Activated naive CD8-positive, alpha-beta T cell treated with anti-CD3 and anti-CD28 coated beads, Interleukin-2, amount 10 ng/mL, durations not matched to agents 7 days and 5 days (primary cell): ENCODE measurements at places on chromosomes 3 and 15. TPM values are rescaled to one million over a fixed set of nuclear protein-coding genes. Genes with fewer than 3 reads are reported as not detected.

GRCh38 chr3:4850928-4851265 is 128.3 kb upstream of the BHLHE40 start:
- no peak for DNase-seq

DNA sequence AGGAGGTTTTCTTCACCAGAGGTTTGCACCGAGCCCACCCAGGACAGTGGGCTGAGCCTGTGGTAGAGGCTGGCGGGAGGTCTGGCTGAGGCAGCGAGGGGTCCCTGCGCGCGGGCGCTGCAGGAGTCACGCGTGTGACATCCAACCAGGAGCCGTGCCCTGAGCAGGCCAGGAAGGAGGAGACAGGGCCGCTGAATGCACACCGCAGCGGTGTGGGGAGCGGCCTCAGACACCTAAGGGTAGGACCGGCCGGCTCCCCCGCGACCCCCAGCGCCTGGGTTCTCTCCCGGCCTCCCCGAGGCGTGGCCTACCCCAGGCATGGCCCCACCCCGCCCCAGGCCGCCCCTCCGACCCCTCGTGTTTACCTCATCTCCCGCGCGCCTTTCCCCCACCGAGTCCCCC is 412 bp downstream of the SLC41A3 start:
- peak; percentile 72 for DNase-seq

DNA sequence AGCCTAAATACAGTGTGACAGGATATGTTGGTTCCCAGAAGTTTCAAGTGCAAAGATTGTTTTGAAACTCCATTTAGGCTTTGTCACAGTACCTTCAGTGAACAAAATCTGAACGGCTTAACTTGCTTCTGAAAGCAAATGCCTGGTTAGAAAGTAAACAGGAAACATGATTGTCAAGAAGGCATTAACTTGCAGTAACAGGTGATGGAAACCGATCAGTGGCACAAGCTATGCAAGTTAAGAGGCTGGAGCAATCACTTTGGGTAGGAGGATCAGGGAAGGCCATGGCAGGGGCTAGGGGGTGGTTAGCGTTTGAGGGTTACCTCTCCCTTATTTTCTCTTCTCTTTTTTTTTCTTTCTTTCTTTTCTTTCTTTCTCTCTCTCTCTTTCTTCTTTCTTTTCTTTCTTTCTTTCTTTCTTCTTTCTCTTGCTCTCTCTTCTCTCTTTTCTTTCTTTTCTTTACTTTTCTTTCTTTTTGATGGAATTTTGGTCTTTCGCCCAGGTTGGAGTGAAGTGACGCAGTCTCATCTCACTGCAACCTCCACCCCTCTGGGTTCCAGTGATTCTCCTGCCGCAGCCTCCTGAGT is 2.4 kb downstream of the HYKK start:
- no peak for DNase-seq

- DNase-seq, result no peak
Observed at GRCh38 chr3:32313723-32314473, 75.4 kb downstream of the CMTM8 start.

- no peak for DNase-seq
Observed at GRCh38 chr3:114834175-114834940, 312.7 kb downstream of the ZBTB20 start.

DNA sequence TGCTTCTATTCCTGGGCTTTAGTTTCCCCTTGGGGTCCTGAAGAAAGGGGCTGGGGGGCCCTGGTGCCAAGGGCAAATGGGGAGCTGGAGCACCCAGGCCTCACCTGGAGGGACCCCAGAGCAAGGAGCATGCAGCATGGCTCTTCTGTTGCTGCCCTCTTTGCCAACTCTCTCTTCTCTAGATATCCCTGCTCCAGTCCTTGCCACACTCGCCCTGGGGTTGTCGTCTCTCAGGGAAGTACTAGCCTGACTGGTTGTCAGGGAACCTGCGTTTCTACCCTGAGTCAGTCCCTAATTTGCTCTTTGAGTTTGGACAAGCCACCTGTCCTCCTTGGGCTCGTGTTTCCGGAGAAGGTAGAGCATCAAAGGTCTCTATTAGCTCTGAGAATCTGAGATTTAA is 63.7 kb upstream of the UBE2Q2 start:
- DNase-seq, result no peak

DNA sequence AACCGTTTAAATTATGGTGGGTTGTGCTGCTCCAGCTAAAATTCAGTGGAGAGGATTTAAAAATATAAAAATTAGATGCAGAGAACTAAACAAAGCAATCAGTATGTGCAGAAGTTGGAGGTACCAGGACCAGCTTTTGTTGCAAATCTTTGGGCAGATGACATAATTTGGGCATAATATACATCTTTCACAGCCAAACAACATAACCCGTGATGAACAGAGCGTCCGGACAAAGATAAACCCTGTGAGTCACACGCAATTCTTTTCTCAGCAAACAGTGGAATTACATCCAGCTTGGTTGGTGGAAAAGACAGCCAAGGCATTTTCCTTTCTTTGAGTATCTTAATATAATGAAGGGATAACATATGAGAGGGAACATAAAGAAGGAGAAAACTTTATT is 419.4 kb upstream of the ADAMTS9 start:
- DNase-seq, result no peak

DNA sequence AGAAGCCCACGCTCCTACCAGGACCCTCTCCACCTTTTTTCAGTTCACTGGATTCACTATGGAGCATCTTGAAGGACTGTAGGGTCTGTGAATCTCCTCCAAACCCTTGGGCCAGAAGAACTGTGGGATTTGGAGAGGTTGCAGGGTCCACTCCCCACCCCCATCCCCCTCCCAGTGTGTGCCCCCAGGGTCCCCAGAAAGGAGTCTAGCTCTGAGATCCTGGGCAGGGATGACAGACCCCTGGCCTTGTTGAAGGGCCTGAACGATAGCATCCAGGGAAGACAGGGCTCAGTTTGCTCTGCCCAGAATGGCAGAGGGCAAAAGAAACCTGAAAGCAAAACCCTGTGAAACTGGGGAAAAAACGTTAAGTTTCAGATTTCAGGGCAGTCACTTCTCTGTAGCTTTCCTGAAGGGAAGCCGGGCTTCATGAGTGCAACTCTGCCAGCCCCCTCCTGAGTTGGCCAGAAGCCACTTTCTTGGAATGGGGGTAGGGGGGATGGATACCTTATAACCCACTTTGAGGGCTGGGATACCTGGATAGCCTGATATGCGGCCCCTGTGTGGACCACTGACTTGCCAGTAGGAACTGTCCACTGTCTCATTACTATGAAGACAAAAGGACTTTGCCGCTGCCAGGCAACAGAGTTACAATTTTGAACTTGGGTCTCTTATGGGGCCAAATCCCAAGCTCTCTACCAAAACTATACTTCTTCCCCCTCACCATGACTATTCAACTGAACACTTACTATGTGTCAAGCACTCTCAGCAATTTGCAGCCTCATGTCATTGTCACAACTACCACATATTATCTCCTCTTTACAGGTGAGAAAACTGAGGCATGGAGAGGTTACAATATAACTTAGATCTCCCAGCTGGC is 1.6 kb upstream of the CISH start:
- no peak for DNase-seq

DNA sequence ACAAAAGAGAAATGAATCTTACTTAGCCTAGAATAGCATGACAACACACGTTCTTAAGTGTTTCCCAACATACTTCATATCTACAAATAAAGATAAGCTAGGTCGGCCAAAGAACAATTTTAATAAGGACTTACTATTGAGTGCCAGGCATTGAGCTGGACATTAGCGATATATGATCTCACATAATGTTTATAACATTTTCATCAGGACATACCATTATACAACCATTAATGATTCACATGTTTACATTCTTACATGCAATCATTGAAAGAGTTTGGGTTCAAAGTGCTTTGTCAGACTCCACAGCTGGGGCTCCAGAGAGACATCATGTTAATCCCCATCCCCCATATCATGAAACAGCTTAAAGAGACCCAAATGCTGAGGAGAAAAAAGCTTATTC is 189.0 kb downstream of the STT3B start:
- DNase-seq, result no peak

- DNase-seq, result no peak
Observed at GRCh38 chr3:41893977-41894376, 67.9 kb downstream of the ULK4 start.

DNA sequence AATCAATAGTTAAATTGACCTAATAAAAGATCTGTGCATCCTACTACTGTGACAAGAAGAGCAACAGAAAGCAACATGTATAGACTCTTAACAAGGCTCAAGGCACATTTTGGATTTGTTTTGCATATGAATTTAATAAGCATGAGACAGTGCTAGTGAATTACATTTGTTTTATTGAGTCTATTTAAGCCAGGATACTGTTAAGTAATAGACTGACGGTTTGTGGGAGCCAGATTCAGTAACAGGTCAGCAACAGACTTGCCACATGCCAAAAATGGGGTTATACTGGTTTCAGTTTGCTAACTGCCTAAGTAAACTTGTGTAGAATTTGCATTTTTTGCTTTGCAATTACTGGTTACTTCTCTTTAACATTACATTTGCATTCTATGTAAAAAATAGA is 54.0 kb downstream of the MBNL1 start:
- no peak for DNase-seq

- no peak for DNase-seq
Observed at GRCh38 chr3:115512565-115513415, 110.5 kb upstream of the GAP43 start.

- DNase-seq, result no peak
Observed at GRCh38 chr3:100992231-100993012, 799 bp downstream of the ABI3BP start.

GRCh38 chr3:184630861-184631471 is 69.4 kb downstream of the EPHB3 start:
- no peak for DNase-seq

DNA sequence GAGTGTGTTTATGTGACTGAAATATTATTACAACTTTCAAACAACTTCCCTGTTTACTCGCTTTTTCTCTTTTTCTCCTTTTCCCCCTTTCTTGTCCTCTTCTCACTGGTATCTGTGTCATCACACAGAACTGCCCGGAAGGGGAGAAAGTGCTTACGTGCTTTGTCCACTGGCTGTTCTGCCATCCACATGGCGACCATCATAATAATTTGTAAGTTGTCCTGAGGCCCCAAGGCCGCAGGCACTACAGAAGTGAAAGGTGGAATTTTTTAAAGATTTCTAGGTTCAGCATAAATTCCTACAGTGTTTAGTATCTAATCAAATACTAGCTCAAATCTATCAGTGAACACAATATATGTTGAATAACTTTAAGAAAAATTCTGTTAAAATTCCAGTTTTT is 26.7 kb upstream of the ABHD10 start:
- DNase-seq, result no peak

DNA sequence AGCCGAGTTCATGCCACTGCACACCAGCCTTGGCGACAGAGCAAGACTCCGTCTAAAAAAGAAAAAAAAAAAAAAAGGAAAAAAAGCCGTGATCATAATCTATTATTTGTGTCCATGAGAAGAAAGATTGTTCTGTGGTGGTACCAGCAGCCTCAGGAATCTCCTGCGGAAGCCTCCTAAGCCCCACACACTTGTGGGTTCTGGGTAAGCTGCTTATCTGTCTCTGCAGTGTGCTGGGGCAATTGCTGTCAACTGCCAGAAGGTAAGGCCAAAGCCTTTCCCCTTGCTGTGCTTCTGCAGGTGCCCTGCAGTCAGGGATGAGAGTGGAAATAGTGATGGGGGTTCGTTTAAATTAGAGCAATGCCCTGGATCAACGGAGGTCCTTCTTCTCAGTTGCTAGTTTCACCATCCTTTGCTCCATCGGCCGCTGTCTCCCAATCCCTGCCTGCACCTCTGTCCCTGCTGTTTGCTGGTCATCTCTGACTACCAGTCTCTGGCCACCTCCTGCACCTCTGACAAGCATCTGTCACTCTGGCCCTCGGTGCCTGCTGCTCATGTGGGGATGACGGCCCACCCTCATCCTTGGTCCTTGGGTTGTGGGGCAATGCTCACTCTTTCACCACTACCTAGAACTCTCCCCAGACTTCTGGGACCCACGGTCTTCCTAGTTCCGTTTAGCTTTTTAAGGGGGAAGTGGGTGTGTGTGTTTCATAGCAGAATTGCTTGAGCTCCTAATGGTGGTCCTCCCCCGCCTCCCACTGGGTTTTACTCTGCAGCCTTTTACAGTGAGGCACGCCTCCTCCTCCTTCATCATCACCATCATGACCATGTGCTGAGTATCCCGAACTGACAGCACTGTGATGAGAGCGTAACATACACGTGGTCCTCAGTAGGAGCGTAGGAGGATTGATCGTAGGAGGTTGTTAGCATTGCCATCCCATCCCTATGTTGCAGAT is 25.5 kb downstream of the CHRD start:
- no peak for DNase-seq

- peak; percentile 92 for DNase-seq
Observed at GRCh38 chr15:75349851-75350588, 3.2 kb downstream of the NEIL1 start.

DNA sequence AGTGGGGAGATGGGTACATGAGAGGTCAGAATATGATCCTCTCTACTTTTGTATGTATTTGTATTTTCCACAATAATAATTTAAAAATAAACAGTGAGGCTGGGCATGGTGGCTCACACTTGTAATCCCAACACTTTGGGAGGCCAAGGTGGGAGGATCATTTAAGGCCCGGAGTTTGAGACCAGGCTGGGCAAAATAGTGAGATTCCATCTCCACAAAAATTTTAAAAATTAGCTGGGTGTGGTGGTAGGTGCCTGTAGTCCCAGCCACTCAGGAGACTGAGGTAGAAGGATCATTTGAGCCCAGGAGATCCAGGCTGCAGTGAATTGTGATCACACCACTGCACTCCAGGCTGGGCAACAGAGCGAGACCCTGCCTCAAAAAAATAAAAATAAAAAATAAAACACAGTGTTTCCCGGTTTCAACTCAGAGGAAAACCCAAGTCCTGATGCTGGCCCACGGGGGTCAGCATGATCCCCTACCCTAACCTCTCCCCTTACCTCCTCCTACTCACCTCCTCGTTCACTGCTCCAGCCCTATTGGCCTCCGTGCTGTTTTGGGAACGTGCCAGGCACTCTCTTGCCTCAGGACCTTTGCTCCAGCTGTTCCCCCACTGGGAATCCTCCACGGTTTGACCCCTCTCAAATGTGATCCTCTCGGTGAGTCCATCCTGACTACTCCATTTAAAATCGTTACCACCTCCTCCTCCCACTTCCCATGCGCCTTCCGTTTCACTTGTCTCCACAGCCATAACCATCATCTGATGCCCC is 2.9 kb upstream of the KLHL40 start:
- no peak for DNase-seq

GRCh38 chr15:35725353-35725752 is 179.4 kb upstream of the DPH6 start:
- no peak for DNase-seq

Gene CCR8
- 1.1 TPM for total RNA-seq

Gene ALDH1L1
- total RNA-seq, result not detected

Gene KBTBD8
- total RNA-seq, result 6.2 TPM

Gene KIF15
- total RNA-seq, result 42.3 TPM

Gene C2CD4A
- not detected for total RNA-seq

Gene HRG
- not detected for total RNA-seq
